NCI-H510A treated with DMSO at 0.1 percent for 48 hours (cell line): ENCODE measurements at places on chromosomes 11 and 22.
A peak's percentile ranks its signal among the peaks of the same experiment; 100 is the strongest.

GRCh38 chr22:43392385-43392989, 19.3 kb upstream of the MPPED1 start:
- DNase-seq, result no peak

DNA sequence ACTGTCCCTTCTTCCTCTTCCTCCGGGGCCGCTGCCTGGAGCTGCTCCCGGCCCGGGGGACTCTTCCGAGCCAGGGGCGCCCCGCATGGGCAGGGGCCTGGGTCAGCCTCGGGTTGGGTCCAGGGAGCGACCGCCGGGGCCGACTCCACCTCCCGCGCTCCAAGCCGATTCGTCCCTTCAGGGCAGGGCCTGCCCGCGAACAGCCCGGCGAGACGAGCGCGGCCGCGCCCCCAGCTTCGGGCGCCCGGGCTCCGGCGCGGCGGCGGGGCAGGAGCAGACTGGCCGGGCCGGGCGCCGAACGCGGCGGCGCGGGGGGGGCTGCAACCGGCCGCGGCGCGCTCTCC, at the start of gene LARGE1:
Gene LARGE1 (minus strand): TSS at position 280 of the 344 bp plus-strand sequence.
- no peak for DNase-seq

DNA sequence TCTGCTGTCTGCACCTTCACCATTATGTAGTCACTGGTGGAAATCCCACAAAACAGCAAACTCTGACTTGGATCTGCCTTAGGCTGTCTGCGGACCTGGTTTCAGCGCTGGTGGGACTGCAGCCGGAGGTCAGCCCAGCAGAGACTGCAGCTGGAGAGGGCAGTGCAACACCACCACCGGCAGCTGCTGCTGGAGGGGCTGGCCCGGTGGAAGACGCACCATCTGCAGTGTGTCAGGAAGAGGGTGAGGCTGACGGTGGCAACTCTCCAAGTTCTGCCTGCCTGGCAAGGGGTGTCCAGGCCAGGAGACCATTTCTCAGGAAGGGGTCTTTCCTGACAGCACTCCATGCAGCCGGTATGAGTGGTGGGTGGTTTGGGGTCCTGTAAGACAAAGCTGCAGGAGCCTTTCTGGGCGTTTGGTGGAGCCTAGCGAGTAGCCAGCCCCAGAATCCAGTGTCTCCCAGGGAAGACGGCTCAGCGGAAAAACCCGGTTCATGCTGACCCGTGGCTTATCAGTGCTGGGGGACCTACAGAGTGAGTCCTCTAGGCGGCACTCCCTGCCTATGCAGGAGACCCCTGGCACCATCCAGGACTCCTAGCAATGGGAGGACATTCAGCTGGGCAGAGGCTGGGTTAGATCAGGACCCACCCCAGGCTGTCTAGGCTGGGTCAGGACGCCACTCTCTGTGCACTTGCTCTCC, 50.8 kb downstream of the PISD start:
- DNase-seq, result no peak

- DNase-seq, result no peak
Observed at GRCh38 chr22:32796865-32797573, 4.5 kb upstream of the TIMP3 start.

GRCh38 chr11:117217141-117218084, 14.5 kb downstream of the PCSK7 start:
- DNase-seq, result no peak

DNA sequence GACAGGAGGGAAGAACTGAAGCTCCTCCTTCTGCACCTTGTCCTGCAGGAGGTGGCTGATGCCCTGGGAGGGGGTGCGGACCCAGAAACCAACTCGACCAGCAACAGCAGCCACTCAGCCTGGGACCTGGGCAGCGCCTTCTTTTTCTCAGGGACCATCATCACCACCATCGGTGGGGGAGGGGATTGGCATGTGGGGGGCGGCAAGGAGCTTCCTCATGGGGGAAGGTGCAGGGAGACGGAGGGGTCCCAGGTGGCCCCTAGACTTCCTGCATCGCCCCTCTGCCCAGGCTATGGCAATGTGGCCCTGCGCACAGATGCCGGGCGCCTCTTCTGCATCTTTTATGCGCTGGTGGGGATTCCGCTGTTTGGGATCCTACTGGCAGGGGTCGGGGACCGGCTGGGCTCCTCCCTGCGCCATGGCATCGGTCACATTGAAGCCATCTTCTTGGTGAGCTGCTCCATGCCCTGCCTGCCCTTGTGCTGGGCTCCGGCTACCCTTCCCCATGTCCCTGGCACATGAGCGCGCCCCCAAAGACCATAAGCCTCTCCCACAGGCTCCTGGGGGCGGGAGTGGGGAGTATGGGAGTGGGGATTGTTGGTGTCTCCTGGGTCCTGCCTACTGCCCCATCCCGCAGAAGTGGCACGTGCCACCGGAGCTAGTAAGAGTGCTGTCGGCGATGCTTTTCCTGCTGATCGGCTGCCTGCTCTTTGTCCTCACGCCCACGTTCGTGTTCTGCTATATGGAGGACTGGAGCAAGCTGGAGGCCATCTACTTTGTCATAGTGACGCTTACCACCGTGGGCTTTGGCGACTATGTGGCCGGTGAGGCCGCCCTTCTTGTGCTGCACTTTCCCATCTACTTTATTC, 3.1 kb upstream of the CATSPERZ start:
- no peak for DNase-seq

DNA sequence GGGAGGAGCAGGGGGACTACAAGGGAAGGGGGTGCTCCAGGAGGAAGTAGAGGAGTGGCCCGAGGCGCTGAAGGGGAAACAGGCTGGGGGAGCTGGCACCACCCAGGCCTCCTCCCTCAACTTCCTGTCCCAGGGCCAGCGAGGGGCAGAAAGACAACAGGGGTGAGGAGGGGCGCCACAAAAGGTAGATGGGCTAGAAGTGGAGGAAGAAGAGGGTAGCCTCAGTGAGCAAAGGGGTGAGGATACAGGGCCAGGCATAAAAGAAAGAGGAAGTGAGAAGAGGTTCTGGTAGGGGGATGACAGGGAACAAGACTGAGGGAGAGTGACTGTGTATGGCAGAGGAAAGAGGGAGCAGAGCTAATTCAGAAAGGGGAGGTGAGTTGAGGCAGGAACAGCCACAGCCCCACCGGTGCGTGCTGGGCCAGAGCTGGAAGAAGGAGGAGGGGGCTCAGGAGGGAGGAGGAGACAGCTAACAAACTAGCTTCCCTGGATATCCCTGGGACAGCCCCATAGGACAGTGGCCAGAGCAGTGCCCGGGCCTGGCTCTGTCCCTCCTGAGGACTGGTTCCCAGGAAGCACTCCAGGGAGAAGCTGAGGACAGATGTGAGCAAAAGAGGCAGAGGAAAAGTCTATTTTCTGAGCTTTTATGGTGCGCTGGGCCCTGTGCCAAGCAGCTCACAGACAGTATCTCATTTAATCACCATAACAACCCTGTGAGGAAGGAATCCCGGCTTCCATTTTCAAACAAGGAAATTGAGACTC, 8.5 kb downstream of the DCHS1 start:
- DNase-seq, result no peak

GRCh38 chr22:39267974-39268373, 23.2 kb upstream of the PDGFB start:
- DNase-seq, result no peak

- DNase-seq, result no peak
Observed at GRCh38 chr11:116715383-116715782, 57.4 kb downstream of the BUD13 start.

GRCh38 chr22:47115921-47116320, 353.5 kb downstream of the TBC1D22A start:
- DNase-seq, result no peak

- DNase-seq, result no peak
Observed at GRCh38 chr11:27255447-27255828, 107.6 kb downstream of the CCDC34 start.

DNA sequence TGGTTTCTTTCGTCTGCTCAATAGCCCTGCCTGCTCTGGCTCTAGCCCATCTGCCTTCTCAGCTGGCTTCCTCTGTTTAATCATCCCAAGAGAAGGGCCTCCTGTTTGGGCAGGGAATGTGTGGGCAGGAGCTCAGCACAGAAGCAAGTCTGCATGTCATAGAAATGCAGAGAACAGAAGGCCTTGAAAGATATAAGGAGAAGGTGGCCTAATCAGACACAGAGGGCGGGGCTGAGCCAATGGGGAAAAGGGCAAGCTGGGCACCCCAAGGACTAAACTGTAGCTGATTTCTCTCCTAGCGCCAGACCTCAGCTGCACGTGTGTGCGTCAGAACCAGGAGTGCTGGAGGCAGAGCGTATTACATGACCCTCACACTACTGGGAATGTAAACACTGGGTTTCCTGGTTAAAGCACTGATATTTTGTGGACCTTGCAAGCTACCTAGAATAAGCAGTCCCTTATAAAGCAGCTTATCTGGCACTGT, 7.6 kb upstream of the CCKBR start:
- DNase-seq, result peak; percentile 4

DNA sequence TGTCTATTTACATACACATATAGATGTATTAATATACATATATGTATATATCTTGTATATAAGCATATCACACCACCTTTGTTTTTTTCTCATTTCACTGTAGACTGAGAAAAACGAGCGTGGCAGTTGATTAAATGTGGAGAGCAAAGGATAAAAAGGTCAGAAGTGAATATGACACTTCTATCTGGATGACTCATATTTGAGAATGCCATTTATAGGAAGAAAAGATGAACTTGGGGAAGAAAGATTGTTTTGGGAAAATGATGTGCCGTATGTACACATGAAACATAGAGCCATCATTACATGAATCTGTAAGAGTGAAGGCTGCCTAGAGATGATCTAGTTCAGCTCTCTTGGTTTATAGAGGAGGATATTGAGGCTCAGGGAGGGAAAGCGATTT, 28.7 kb downstream of the AMOTL1 start:
- no peak for DNase-seq

DNA sequence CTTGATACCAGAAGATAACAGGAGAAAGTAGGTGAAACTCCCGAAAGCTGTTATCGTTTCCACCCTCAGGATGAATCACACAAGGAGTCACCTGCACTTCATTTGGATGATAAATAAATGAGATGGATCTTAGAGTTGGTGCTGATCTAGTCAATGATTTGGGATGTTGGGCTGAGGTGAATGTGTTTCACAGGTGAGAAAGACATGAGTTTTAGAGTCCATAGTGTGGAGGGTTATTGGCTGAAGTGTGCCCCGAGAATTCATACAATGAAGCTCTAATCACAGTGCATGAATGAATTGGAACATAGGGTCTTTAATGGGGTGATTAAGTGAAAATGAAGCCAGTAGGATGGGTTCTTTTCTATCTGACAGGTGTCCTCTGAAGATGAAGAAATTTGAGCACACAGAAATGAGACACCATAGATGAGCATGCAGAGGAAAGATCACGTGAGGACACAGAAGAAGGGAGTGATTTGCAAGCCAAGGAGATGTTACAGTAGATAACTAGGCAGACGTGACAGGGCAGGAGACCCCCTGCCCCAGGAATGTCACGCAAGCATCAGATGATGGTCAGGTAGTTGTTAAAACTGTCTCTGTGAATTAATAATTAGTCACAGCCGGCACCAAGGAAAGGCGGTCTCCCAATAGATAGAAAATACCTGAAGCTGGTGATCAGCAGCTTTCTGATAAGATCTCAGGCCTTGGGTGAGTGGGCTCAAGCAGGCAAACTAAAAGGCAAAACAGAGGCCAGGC, 60.3 kb upstream of the IGLL5 start:
- no peak for DNase-seq

DNA sequence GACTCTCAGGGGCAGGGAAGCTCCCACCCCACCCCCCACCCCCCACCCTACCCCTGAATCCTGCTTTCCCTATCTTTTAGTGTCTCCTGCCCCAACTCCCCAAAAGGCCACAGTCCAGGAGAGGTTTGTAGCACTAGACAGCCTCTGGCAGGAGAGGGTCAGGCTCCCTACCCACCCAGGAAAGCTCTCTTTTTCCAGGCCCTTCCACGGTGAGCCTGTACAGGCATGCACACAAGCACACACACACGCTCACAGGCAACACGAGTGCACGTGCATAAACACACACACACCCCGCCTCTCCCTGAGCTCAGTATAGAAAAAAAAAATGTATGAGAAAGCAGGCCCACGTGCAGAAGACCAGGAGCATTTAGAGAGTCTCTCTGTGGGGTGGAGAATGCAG, 414.0 kb downstream of the MN1 start:
- no peak for DNase-seq

- DNase-seq, result no peak
Observed at GRCh38 chr22:28793976-28794584, 6.3 kb downstream of the XBP1 start.

DNA sequence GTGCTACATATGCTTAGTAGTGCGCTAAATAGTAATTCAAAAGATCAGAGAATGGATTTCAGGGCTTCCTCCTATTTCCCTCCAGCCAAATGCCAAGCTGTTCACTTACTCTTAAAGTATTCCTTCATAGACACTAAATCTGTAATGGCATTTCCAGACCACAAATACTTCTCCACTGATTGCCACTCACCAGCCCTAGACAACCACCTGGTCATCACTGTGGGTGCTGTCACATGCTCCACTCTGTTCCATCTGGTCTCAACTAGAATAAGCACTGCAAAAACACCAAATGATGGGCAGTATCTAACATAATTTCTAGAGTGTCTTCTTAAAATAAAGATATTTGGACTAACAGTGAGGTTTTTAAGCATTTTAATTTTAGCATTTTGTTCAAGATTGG, 341.3 kb downstream of the AASDHPPT start:
- DNase-seq, result no peak

DNA sequence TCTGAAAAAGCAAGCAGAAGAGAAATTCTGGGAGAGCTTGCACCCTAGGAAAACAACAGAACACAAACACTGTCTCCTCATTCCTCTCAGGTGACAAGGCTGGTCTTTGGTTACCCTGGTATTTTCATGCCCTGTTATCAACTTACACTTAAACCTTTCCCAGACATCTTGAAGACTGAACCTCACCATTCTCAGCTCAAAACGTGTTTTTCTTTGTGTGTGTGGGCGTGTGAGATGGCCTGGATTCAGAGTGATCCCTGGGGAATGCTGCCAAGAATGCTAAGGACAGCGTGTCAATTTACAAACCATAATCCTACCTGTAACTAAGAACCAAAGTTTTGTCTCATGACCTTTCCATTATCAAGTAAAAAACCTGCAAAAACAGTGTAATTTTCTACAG, 33.3 kb downstream of the ELF5 start:
- DNase-seq, result no peak

GRCh38 chr11:62621027-62621566, 689 bp downstream of the B3GAT3 start:
- no peak for DNase-seq
